ENCODE measurements at places on chromosomes 1 and 21. TPM values are rescaled to one million over a fixed set of nuclear protein-coding genes. Genes with fewer than 3 reads are reported as not detected.
A peak's percentile ranks its signal among the peaks of the same experiment; 100 is the strongest.

Gene EDN2
- 1.5 TPM for total RNA-seq

DNA sequence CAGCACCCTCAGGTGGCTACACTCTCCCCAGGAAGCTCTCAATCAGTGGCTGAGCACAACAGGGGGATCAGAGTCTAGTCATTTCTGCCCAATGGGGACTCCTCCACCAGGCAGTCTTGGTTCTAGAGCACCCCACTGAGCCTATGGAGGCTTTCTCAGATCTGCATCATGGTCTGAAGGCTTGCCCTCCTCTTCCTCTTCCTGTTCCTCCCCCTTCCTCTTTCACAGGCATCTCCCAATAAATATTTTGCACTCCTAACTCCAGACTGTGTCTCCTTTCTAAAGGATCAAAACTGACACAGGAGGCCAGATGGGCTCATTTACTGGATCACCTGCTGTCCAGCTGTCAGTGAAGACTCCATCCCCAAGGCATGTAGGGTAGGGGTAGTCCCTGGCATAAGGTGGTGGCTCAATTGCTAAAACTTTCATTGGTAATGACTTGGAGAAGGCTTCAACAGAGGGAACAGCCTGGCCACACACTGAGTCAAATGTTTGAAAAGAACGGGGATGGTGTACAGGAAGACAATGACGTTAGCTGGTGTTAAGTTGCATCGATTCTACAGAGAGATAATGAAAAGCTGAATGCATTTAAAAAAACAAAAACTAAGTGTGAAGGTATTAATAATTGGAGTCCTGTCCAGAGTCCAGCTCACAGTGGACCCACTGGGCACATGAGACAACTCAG, 84.2 kb upstream of the SLC2A1 start:
- H3K27ac ChIP-seq, result no peak overlapping the region
- no peaks in the 10 kb centered on the region for H3K27me3 ChIP-seq
- no peak for DNase-seq
- H3K4me3 ChIP-seq, result no peak overlapping the region
- no peaks in the 10 kb centered on the region for H3K4me1 ChIP-seq
- H3K36me3 ChIP-seq, result no peaks in the 10 kb centered on the region

Gene TRIM62
- 5.7 TPM for total RNA-seq

DNA sequence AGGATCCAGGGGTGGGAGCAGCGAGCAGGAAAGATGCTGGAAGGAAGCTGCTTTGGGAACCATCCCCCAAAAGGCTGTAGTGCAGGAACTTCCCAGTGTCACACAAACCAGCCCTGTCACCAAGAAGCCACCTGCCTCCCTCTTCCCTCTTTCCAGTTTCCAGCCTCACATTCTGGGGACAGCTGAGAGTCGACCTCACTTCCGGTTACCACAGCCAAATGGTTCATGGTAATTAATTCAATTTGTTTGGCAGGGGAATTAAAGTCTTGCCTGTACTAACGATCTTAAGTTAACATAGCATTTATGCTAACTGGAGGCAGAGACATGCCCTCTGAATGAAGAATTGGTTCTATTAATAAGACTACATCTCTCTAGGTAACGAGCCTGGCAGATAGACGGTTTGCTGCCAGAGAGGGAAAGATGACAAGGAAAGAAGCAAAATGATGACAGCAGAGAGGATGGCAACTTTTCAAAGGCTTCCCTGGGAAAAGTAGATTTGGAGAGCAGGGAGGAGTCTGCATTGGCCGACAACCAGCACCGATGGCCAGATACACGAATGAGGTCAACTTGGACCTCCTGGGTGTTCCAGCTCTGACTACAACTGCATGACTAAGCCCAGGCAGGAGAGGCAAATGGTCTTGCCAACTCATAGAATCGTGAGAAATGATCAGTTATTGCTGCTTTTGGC, 64.1 kb downstream of the TMCO4 start:
- no peaks in the 10 kb centered on the region for H3K36me3 ChIP-seq
- no peaks in the 10 kb centered on the region for H3K27me3 ChIP-seq
- H3K4me3 ChIP-seq, result no peak overlapping the region
- H3K4me1 ChIP-seq, result no peaks in the 10 kb centered on the region
- DNase-seq, result peak; percentile 92

- H3K36me3 ChIP-seq, result no peaks in the 10 kb centered on the region
- no peak overlapping the region for H3K27ac ChIP-seq
- no peaks in the 10 kb centered on the region for H3K27me3 ChIP-seq
- DNase-seq, result no peak
- H3K4me3 ChIP-seq, result no peak overlapping the region
Observed at GRCh38 chr1:54787604-54788003, 13.5 kb downstream of the TTC22 start.
